ENCODE measurements at places on chromosomes 3 and 15.

DNA sequence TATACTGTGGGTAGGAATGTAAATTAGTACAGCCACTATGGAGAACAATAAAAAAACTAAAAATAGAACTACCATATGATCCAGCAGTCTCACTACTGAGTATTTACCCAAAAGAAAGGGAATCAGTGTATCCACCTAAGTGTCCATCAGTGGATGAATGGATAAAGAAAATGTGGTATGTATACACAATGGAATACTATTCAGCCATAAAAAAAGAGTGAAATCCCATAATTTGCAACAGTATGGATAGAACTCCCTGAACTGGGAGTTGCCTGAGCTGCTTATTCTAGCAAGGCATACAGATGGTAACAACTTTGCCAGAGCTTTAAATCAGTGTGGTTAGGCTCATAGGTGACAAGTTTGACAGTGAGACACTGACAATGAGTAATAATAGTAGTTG lies 16.1 kb upstream of the APH1B start:
- no peak for DNase-seq

DNA sequence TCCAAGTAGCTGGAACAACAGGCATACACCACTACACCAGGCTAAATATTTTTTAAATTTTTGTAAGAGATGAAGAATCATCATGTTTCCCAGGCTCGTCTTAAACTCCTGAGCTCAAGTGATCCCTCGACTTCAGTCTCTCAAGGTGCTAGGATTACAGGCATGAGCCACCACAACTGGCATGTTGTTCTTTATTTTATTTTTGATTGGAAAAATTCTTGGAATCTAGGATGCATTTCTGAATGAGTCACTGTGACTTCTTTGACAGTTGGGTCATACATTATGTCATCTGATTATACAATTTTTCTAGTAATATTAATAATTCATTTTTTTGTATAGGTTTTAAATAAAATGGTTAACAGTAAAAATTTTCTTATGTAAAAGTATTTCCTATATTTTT lies 870.2 kb downstream of the SI start:
- DNase-seq = no peak

DNA sequence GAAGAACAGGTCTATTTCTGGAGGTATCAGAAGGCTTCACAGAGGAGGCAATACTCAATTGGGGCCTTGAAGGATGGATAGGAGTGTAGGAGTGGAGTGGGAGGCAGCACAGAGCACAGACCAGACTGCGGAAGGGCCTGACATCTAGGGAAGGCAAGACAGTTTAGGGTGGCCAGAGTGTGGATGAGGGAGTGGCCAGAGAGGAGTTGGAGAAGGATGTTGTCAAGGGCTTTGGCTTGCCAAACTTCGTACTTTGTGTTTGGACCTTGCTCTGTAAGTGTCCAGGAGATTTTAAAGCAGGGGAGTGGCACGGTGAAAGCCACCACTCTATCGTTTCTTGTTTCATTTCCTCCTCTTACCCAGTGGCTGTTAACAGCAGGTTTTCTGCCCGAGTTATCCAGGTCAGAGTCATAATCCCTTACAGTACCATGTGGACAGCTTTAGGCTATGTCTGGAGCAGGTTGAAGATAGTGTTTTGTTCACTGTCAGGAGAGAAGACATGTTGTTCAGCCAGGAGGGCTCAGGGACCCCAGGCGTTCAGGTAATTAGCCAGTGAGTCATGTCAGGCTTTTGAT lies 12.3 kb downstream of the SMAD3 start:
- DNase-seq = no peak

- peak; percentile 70 for DNase-seq
Measured at GRCh38 chr3:153051427-153052095, 110.5 kb upstream of the RAP2B start.

DNA sequence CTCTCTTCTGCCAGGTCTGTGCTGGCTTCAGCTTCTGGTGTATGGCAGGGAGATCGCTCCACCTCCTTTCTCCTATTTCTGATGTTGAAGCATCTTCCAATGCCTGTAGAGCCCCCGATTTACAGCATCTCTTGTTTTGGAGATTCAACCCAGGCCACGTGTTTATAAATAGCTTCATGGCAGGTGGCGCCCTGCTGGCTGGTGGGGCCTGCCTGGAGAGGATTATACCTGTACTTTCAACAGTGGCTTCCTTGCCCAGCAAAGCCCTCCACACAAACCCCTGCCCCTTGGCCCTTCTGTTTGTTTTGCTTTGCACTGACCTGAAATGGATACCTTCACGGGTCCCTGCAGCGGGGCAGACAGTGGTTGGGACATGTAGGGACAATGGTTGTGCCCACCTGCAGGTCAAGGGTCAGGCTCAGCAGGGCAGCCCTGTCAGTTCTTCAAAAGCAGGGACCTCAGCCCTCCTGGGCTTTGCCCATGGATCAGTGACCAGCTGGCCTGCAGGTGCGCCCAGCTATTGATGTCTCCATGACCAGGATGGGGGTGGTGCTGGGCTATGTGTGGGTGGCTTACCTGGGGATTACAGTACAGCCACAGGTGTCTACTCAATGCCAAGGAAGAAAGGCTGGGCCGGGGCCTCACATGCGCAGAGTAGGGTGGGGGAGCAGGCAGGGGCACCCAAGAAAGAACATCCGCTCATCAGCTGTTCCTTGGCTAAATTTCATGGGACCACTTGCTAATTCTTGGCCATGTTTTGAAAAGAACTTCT lies 112.7 kb upstream of the PRR23C start:
- no peak for DNase-seq

DNA sequence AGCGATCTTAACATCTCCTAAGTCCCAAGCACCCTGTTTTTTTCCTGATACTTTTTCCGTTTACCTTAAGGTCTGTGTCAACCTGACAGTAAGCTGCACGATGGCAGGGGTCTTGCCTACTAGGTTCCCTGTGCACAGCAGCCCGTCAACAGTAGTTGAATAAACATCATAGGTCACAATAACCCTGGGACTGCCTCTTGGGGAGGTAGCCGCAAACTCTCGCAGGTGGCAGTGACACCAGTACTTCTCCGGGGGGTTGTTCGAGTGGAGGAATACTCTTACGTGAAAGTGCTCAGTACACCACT lies 365 bp upstream of the PDCD6IP start:
- DNase-seq = no peak

DNA sequence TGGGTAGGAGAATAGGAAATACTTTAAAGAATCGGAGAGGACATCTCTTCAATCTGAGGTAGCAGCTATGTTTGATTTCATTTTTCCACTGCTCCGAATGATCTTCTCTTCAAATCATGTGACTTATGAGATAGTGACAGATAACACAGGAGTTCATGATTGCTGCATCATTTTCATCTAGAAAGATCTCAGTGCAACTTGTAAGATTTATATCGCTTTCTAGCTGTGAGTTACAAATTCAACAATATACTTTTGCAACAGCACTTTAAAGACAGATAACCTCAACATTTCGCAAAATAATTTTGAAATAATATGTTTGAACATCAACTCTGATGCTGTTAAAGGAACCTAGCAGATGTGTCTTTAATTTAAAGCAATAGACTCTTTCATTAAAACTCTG lies 99.9 kb upstream of the CCDC80 start:
- no peak for DNase-seq

GRCh38 chr3:66797889-66798560 lies 200.1 kb upstream of the KBTBD8 start:
- peak; percentile 39 for DNase-seq

DNA sequence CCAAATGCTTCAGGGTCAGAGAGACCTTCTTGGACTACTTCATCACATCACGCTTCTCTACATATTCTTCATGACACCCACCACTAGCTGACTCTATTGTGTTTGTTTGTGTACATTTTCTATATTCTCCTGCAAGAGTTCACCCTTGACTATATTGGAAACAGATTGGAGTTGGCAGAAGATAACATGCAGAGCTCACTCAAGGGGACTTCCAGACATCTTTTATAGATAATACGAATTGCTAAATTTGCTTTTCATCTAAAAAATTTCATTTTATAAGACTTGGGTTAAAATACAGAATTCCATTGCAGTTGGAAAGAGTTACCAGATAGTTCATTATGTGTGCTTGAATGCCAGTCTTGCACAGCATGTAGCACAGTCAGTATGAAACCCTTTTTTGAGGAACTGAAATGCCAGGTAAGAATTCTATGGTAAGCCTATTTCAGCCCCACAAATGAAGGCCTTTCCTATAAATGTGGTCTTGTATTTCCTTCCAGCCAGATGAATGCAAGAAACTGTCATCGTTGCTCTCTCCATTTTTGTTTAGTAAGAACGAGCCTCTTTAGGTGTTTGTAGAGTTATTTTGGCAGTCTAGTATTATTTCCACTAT lies 177.6 kb downstream of the GHSR start:
- no peak for DNase-seq

DNA sequence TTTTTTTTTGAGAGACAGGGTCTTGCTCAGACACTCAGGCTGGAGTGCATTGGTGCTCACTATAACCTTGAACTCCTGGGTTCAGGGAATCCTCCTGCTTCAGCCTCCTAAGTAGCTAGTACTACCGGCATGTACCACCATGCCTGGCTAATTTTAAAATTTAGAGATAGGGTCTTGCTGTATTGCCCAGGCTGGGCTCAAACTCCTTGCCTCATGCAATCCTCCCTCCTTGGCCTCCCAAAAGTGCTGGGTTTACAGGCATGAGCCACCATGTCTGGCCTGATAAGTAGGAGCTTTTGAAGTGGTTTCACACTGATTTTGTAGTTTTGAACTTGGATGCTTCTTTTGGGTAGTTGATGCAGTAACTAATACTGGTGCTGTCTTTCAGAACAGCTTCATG lies 7.8 kb downstream of the MAP2K1 start:
- DNase-seq = no peak

GRCh38 chr3:112875561-112875960 lies 28.9 kb upstream of the CD200R1L start:
- DNase-seq = no peak

DNA sequence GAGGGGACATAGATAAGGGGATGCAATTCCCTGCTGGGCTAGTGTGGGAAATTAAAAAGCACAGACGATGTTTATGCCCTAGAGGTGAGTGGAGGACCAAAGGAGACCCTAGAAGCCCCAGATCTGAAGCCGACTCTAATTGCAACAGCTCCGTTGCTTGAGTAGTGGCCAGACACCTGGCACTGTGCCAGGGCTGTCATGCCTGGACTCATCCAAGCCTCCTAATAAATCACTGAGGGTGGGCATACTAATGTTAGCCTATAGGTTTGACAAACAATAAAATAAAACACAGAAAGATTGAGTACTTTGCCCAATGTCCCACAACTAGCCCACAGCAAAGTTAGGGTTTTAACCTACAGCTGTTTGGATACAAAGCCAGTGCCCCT lies 25.4 kb upstream of the MRPS22 start:
- DNase-seq = no peak

DNA sequence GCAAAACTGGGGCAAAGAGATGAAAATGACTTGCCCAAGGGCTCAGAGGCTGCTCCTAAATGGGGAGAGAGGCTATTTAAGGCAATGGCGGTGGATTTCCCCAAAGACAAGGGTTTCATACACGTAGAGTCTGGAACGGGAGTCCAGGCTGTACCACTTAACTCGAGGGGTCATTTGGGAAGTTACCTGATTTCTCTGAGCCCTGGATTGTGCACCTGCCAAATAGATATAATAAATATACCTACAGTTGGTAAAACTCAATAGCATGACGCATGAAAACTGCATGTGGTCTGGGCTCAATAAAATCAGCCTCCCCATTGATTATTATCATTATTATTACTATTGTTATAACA lies 1.3 kb upstream of the ITPR1 start:
- DNase-seq = no peak

DNA sequence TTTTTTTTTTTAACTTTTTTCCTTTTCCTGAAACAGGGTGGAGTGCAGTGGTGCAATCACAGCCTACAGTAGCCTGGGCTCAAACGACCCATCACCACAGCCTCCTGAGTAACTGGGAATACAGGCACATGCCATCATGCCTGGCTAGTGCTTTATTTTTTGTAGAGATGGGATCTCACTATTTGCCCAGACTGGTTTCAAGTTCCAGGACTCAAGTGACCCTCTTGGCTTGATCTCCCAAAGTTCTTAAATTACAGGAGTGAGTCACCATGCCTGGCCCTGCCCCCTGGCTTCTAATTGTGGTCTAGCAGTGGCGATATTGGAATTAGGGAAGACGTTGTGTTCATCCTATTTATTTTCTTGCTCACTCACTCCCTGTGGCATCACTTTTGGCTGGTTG lies 1138.4 kb downstream of the SI start:
- DNase-seq = no peak

DNA sequence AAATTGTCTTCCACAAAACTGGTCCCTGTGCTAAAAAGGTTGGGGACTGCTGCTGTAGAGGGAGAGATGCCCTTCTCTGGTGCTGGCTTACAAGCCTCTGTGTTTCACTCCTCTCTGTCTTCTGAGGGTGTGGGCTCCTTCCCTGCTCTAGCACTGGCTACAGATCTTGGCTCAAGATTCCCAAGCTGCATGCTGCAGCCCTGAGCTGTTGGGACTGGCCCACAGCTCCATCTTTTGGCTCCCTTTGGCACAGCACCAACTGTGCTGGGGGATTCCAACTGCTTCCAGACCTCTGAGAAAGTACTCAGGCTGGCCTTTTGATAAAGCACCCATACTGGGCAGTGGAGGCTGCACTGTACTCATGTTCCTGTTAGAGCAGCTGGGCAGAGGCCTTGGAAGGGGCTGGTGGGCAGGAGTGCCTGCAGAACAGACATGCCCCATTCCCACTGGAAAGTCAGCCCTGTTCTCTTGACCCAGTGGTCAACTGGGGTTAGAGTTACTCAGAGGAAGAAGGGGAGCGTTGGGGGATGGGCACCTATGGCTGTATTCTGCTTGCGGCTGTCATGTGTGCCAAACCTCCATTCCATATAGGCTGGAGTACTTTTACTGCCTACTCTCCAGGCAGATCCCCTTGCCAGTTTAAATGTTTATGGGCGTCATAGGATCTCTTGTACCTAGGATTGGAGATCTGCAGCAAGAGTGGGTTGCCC lies 55.7 kb downstream of the GALK2 start:
- peak; percentile 45 for DNase-seq

DNA sequence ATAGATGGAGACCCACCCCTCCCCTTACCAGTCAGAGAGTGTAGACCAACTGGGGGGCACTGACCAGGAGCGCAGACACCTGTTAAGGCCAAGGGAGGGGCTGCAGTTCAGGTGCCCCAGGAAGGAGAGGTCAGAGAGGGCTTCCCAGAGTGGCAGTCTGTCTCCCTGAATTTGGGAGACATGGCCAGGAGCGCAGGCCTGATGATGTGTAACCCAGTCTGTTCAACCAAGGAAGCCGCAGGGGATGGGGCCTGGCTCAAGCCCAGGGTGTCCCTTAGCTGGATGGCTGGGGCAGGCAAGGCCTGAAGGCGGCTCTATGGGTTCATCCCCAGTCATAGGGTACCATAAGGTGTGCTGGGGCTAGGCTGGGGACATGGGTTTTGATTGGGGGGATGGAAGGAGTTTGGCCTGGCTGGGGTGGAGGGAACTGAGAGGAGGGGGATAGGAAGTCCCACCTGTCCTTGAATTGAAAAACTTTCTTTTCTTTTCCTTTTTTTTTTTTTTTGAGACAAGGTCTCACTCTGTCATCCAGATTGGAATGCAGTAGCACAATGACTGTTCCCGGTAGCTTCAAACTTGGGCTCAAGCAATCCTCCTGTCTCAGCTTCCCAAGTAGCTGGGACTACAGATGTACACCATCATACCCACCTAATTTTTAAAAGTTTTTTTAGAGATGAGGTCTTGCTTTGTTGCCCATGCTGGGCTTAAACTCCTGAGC lies 75.7 kb downstream of the SMAD6 start:
- no peak for DNase-seq

Measured in hepatocyte (in vitro differentiated cells).